ENCODE measurements at places on chromosomes 11 and 22. TPM values are rescaled to one million over a fixed set of nuclear protein-coding genes. Genes with fewer than 3 reads are reported as not detected.

- DNase-seq: no peak
Observed at GRCh38 chr11:14336507-14337503, 22.2 kb downstream of the RRAS2 start.

Gene ZNF214
- polyA plus RNA-seq: 9.4 TPM

DNA sequence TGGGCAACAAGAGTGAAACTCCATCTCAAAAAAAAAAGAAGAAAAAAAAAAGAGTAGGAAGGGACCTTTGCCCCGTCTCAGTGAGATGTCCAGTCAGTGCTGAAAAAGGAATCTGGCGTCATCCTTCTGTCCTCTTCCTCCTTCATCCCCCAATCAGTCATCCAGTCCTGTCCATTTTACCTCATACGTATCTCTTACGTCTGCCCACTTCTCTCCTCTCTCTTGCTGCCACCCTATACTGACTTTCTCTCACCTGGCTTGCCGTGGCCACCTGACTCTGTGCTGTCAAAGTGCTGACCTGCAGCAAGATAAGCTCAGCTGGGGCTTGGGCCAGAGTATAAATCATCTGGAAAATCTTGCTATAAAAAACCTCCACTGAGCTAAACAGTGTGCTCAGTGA lies 13.6 kb downstream of the SEPTIN3 start:
- DNase-seq: no peak

- no peak for DNase-seq
Observed at GRCh38 chr11:122697636-122698167, 42.2 kb downstream of the UBASH3B start.

Gene MUC2
- 0.26 TPM for polyA plus RNA-seq

Gene MS4A12
- polyA plus RNA-seq: not detected

DNA sequence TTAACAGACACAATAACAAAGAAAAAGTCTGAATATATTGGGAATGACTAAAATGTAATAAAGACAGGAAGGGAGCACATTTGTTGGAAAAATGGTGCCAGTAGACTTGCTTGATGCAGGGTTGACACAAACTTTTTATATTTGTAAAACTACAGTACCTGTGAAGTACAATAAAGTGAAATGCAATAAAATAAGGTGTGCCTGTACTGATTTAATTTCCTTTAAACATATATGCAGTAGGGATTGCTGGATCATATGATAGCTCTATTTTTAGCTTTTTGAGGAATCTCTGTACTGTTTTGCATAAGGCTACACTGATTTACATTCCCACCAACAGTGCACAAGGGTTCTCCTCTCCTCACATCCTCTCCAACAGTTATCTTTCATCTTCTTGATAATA lies 12.3 kb upstream of the GLYATL2 start:
- DNase-seq: no peak

Gene OR52I1
- polyA plus RNA-seq: 0.04 TPM

Gene PGA5
- not detected for polyA plus RNA-seq

DNA sequence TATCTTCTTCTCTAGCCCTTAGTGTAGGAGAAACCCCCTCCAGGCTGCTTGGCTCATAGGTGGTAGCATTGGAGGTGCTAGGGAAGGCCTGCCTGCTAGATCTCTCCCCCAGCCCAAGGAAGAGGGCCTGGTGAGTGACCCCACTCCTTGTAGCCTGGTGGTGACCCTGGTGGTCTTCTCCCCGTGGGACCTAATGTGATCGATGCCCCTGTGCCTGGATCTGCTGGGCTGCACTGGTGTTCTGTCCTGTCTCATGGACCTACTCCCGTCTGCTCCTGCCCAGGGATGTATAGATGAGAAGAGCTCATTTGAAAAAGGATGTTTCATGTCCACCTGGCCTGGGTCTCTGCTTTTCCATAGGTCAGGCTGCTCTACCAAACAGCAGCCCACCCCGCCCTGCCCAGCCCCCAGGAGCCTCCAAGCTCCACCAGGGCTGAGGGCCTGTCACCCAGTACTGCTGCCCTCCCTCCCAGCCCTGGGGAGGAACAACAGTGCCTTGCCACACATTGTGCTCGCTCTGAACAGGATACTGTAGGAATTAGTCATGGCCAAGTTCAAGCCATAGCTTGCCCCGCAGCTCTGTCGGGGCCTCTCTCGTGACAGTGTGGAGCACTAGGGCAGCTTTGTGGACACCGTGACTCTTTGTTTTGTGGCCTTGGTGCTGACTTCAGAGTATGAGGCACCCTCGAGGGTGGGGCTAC lies 19.7 kb downstream of the SLC37A2 start:
- no peak for DNase-seq

- no peak for DNase-seq
Observed at GRCh38 chr11:31050061-31050765, 319.3 kb downstream of the DCDC1 start.

DNA sequence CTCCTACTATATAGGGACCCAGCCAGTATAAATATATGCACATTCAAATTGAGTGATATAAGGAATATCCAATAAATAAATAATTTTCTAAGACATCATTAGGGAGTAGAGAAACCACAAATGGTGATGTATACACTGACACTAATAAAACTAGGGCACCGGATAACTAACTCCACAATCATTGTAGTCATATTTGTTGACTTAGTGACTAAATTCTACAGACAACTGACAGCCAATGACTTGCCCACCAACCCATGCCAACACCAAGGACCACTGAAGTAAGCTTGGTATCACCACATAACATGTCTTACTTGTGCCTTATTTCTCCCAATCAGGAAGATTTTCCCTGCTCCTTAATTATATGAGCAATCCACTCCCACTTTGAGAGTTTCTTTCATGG lies 139.6 kb upstream of the TRPC6 start:
- no peak for DNase-seq

DNA sequence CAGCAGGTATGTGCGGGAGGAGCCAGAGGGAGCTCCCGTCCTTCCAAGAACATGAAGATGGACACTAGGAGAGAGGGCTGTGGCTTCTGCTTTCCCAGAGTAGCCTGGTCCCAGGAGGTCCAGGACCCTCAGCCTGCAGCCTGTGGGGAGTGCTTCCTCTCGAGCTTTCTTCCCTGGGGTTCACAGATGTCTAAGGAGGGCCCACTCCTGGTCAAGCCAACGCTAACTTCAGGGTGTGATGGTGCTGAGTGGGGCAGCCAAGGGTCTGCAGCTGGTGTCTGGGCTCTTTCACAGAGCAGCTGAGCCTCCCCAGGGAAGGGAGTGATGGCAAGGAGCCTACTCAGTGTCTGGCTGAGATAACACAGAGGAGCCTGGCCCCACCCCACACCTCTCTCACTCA lies 3.3 kb downstream of the POU2F3 start:
- DNase-seq: no peak

Gene OR51I1
- polyA plus RNA-seq: not detected

Gene KCNK7
- polyA plus RNA-seq: 0.67 TPM

DNA sequence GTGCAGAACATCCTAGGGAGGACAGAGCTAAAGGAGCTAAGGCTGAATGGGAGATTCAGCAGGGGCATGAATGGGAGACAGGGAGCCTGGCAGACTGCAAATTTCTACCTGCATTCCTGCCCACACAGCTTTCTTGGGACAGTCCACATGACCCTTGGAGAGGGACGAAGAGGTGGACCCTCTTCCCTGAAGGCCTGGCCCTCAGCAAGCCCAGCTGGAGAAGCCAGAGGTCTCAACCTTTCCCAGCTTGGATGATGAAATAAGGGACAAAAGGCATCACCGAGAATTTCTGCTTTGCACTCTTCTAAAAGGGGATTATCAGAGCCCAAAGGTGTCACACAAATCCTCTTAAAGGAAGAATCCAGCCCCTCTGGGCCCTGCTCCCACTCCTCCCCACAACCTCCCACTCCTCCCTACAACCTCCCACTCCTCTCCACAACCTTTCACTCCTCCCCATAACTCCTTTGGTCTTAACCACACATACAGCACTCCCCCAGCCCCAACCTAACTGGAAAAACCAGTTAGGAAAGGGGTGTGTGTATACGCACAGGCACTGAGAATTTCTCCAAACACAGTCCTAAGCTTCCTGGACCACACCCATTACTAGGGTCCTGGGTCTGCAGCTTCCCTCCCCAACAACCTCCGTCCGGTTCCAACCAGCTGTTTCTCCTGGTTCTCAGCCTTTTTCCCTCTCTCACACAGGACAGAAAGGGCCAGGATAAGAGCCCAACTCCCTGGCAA lies 38.4 kb downstream of the RPL27A start:
- peak; percentile 75 for DNase-seq

Gene TRIM51
- not detected for polyA plus RNA-seq

Gene SULT4A1
- 1.5 TPM for polyA plus RNA-seq

DNA sequence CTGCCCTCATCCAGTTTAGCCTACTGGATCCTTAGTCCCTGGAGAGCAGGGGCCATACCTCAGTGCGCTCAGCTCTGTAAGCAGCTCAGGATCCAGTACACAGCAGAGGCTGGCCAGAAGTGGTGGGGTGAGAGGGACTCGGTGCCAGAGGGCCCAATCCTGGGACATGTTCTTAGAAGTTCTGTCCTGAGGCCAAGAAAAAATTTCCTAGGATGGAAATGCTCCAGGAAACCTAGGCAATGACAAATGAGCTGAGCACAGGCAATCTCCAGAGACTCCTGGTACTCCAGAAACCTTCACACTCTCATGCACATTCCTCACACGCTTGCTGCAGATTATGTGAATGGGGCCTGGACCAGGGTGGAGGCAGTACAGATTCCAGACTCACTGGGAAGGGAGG lies 89.6 kb downstream of the SERGEF start:
- DNase-seq: no peak

Gene MS4A2
- not detected for polyA plus RNA-seq

DNA sequence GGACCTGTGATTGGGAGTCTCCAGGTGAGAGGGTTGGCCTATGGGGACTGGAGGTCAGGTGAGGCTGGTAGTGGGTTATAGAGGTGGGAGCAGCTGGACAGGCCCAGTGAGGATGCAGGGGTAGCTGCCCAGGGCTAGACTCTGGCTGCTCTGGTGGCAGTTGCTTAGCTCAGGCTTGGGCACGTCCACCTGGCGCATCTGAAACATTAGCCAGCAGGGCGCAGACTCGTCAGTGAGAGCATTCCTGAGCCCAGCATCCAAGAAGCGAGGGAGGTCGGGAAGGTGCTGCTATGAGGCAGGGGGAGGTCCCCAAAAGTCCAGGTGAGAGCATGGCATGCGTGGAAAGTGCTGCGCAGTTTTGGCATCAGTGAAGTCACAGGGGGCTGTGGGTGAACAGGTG lies 3.5 kb upstream of the GGT1 start:
- no peak for DNase-seq

DNA sequence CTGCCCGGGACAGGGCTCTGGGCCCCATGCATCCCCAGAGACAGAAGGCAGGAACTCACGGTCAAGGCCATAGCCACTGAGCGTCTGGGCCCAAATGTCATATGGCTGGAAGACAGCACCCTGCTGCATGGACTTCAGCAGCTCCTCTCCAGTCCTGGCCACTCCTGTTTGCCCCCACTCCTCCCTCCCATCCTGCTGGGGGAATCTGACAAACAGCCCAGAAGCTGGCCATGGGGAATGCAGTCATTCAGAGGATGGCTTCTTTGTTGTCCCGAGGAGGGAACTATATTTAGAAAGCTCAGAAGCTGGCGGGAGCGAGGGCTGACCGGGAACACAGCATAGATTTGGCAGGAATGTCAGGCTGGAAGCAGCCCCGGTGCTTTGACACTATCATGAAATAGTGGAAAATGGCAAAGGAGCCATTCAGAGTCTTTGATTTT lies 35.0 kb downstream of the DKK3 start:
- DNase-seq: peak; percentile 79

Gene GPHA2
- not detected for polyA plus RNA-seq

DNA sequence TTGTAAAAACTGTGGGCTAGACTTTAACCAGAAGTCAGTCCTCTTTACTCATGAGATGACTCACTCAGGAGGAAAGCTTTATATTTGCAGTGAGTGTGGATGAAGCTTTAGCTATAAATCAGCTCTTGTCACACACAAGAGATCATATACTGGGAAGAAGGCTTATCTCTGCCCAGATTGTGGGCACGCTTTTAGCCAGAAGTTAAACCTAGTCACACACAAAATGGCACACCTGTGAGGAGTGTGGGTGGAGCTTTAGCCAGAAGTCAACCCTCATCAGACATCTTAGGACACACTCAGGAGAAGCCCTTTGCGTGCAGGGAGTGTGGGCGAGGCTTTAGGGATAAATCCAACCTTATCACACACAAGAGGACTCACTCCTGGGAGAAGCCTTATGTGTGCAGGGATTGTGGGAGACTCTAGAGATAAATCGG lies 706.9 kb upstream of the LUZP2 start:
- DNase-seq: no peak

- no peak for DNase-seq
Observed at GRCh38 chr11:112143597-112143996, 20.3 kb downstream of the IL18 start.

DNA sequence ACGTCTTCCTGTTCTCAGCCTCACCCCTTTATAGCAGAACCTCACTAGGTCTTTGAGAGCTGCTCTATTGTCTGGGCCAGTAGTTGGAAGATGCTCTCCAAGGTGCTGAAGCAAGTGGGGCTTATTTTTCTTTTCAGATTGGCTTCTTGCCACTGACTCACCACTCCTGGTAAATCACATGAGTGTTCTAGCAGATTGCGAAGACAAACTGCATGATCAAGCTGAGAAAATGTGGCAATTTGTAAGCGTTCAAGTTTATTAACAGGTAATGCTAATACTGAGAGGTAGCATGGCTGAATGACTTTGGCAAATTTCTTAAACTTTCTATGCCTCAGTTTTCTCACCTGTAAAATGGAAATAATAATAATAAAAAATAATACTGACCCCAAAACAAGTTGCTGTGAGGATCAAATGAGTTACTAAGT lies 59.2 kb downstream of the CACNG2 start:
- DNase-seq: peak; percentile 35

DNA sequence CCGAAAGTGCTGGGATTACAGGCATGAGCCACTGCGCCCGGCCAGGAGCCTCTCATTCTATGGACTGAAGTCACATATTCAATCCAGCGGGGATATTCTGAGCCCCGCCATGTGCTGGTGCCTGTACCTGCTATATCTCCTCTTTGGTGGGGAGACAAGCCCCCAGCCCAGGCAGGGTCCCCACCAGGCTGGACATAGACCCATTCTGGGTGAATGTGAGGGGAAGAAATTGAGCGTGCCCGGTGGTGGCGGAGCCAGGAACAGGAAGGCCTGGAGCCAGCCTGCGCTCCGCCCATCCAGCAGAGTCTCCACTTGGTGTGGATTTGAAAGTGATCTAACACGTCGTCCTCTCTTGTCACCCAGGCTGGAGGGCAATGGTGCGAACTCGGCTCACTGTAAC lies 38.0 kb upstream of the CSNK1E start:
- DNase-seq: no peak

Gene CEND1
- 0.22 TPM for polyA plus RNA-seq

DNA sequence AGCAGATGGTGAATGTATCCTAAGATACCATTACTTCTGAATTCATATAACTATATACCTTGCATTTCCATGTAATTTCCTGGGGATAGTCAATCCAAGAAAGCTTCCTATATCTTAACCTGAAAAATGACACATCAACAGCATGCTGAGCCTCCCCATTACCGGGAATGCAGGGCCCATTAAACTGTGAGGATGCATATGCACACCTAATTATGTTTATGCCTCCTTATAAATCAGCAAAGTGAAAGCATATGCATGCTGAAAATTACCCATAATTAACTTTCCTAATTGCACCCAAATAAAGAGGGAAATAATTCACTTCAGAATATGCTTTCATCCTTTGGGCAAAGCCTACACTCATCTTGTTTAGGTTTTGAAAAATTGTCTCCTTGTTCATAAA lies 663.0 kb downstream of the KCNA4 start:
- no peak for DNase-seq

Measured in right lung (tissue), 10 donors.